SW 1271 (cell line): ENCODE measurements at places on chromosomes 16 and 17.

GRCh38 chr16:56260378-56261160, 69.3 kb downstream of the GNAO1 start:
- DNase-seq, result no peak

DNA sequence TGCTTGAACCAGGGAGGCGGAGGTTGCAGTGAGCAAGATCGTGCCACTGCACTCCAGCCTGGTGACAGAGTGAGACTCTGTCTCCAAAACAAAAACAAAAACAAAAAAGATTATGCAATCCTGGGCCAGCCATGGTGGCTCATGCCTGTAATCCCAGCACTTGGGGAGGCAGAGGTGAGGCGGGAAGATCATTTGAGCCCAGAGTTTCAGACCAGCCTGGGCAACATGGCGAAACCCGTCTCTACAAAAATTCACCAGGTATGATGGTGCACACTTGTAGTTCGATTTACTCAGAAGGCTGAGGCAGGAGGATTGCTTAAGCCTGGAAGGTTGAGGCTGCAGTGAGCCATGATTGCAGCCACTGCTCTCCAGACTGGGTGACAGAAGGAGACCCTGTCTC, 109.6 kb downstream of the PPM1E start:
- no peak for DNase-seq

DNA sequence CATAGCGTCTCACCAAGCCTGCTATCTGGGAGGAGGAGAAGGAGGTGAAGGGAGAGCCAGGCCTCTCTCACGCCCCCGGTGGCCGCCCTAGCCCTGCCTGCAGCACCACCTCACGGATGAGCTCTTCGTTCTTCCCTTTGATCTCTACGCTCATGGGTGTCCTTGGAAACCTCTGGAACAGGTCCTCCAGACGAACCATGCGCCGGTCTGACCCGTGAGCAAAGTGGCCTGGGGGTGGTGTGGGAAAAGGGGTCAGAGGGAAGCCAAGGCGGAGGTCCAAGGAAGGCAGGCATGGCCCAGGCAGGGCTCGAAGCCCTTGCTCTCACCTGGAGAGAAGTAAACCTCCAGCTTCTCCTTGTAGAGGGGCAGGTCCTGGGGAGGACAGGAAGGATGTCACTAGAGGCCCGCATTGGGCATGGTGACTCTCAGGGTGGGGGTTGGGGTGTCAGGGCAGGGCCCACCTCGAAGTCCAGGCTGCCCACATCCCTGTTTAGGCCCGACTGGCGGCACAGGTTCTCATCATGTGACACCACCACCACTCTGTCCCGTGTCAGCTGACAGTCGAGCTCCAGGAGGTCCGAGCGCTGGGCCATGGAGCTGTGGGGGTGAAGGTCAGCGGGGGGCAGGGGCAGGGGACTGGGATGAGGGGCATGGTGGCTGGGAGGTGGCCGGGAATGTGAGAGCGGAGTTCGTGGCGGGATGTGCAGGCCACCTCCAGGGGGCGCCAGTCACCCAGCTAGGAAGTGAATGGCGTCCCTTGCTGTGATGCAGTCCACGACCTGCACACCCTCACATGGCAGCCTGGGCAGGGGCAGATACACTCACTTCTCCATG, 923 bp downstream of the GDPD3 start:
- DNase-seq, result peak; percentile 20

GRCh38 chr16:84220851-84221250, 19.0 kb downstream of the KCNG4 start:
- DNase-seq, result no peak

GRCh38 chr16:72164691-72165090, 7.3 kb downstream of the PMFBP1 start:
- no peak for DNase-seq

- DNase-seq, result no peak
Measured at GRCh38 chr17:49621946-49622529, 46.4 kb downstream of the NXPH3 start.
